ENCODE measurements at places on chromosomes 12 and 14.

DNA sequence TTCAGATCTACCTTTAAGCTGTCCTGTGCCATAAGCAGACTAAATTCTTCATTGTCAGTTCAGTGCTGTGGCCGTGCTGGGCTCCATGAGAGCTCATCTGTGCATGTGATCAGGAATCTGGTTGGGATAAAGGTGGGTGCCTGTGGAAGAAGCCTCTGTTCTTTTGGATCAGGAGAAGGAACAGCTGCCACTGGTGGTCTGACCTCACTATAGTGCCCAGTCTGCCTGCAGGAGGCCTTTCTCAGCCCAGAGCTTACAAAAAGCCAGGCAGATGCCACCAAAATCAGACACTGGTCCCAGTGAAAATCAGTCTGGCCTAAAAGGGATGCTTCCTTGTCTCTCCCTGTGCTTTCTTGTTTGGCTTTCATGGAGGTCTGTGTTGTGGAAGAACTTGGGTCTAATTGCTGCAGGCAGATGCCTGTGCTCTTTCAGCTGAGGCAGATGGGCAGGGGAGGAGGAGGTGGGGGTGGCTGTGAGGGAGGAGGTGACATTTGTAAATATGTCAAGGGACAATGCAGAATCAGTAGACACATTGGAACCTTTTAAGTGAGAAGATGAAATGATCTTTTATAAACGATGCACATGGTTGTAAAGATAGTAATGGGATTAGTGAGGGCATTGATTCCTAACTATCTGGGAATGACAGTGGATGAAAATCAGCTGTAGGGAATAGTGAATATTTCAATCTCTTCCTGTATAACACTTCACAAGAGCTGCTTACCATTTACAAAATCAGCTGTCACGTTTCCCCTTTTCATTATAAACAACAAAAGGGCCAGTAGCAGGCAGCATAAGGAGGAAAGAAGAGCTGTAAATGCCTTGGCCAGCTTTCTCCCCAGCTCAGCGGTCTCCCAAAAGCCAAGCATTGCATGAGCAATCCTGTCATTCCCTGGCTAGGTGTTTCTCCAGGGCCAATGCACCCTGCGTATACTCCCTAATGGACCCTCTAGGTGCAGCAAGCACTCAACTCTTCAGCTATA, 44.6 kb downstream of the CACNA2D4 start:
- no peak for DNase-seq

- DNase-seq: no peak
Observed at GRCh38 chr12:52045794-52046199, 5.4 kb upstream of the NR4A1 start.

GRCh38 chr14:101877766-101878165, 86.6 kb upstream of the DYNC1H1 start:
- DNase-seq: no peak

- DNase-seq: no peak
Observed at GRCh38 chr14:52366796-52367315, 52.7 kb downstream of the PTGER2 start.

DNA sequence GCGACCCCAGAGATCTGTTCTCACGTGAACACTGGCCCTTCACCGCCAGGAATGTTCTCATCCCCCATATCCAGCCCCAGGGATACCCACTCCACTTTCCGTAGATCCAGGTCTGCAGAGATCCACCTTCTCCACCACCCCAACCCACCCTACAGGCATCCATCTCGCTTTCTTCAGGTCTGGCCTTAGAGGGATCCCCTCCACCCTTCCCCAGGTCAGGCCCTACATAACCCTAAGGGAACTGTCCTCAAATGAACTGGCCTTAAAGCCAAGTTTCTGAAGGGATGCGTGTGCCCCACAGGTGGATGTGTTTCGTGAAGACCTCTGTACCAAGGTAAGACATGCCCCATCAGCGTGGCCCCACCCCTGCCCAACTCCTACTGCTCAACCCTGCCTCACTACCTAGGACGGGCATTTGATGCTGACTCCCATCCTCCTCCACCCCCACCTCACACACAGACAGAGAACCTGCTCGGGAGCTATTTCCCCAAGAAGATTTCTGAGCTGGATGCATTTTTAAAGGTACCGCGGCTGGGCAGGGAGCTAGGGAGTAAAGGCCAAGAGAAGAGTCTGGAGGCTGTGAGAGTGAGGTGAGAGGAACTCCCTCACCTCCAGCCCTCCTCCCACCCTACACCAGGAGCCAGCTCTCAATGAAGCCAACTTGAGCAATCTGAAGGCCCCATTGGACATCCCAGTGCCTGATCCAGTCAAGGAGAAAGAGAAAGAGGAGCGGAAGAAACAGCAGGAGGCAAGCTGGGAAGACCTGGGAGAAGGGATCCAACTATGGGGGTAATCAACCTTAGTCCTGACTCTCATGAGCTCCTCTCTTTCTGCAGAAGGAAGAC, 912 bp downstream of the PSME1 start:
- no peak for DNase-seq

DNA sequence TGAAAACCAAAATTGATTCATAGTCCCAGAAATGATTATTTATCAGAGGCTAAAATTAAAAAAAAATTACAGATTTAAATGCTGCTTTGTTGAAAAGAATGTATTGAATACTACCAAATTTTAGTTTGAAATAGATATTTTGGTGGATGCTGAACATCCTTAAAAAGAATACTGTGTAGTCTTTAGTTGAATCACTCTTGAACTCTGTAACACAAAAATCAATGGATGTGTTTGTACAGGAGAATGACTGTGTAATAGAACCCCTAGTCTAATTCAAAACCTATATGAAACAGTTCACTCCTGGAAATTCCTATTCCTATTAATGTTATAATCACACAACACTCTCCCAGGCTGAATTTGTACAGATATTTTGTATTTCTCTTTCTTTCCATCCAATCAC, 1.5 kb upstream of the TSPAN8 start:
- DNase-seq: no peak

DNA sequence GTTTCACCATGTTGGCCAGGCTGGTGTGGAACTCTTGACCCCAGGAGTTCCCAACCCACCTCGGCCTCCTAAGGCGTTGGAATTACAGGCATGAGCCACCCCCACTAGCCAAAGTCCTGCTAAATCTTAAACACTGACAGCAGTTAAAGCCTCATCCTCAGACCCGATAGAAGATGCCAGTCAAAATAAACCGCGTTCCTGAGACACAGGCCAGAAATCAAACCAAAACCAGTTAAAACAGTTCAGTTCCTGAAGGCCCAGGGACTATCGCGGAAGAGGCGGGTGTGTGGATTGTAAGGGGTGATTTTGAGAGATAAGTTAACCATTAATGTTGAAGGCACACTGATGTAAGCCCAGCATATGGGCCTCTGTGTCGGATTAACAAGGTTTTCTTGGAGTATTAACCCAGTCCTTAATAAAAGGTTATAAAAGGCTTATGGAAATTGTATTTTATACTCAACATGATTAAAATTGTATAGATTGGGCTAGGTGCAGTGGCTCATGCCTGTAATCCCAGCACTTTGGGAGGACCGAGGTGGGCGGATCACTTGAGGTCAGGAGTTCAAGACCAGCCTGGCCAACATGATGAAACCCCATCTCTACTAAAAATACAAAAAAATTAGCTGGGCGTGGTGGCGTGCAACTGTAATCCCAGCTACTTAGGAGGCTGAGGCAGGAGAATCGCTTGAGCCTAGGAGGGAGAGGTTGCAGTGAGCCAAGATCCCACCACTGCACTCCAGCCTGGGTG, 18.7 kb upstream of the CDCA4 start:
- no peak for DNase-seq

- no peak for DNase-seq
Observed at GRCh38 chr12:25041006-25041741, 92.3 kb upstream of the BCAT1 start.

GRCh38 chr12:28367326-28367725, 177.1 kb downstream of the CCDC91 start:
- DNase-seq: no peak

- DNase-seq: no peak
Observed at GRCh38 chr12:109027767-109028166, 6.9 kb upstream of the SVOP start.

DNA sequence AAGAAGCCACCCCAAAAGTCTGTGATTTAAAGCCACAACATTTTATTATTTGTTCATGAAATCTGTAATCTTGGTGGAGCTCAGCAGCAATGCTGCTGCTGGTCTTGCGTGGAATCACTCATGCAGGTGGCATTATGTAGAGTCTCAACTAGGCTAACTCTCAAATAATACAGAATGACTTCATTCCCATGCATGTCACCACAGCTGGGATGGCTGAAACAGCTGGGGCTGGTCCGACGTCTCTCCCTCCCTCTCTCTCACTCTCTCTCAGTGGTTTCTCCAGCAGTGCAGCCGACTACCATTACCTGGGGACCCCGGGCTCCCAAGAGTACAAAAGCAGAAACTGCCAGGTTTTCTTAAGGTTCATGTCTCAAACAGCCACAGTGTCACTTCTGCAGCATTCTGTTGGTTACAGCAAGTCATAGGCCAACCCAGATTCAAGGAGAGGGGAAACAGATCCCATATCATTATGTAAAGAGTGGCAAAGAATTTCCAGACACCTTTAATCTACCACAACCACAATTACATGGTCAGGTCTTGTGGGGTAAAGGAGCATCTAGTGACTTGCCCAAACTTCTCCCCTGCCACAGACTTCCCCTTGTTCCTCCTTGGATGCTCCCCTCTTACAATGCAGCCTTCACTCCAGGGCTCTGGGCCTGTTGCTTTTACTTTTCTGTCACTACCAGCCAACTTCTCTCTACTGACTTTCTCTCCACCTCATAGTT, 192.0 kb upstream of the HMGA2 start:
- DNase-seq: no peak

- no peak for DNase-seq
Observed at GRCh38 chr12:133108150-133108549, 21.9 kb downstream of the ZNF891 start.

GRCh38 chr14:24367514-24368211, at the start of gene NFATC4:
NFATC4 (plus strand) TSS chr14:24368184; CDS start chr14:24368341, 157 bp downstream.
- DNase-seq: no peak

DNA sequence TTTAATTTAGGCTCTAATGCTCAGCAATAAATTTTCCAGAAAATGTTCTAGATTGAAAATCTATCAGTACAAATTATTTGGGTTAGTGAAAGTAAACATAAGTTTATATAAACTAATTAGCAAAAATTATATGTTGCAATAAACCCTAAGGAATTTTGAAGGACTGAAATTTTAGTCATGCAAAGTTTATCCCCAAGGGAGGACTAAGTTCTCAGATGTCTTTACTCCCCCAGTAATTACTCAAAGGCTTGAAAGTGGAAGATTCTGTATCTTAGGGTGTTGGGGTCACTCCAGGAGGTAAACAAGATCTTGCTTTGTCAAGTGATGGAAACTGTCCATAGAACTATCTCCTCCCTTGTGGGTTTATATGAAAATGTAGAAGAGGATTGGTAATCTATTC, 183.7 kb downstream of the AKAP6 start:
- no peak for DNase-seq

DNA sequence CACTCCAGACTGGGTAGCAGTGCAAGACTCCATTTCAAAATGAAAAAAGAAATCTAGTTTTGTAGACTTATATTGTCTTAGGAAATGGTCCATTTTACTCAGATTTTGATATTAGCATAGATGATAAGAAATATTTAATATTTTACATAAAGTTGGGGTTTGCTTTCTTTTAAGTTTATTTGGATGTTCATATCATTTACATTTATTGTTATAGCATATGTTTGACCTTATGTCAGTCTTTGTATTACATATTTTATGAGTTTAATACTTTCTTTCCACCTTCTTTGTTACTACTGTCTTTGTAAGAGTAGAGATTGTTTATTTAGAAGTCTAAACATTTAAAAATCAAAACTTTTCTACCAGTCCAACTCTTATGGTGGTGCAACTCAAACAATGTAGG, 162.7 kb upstream of the OTX2 start:
- DNase-seq: no peak

DNA sequence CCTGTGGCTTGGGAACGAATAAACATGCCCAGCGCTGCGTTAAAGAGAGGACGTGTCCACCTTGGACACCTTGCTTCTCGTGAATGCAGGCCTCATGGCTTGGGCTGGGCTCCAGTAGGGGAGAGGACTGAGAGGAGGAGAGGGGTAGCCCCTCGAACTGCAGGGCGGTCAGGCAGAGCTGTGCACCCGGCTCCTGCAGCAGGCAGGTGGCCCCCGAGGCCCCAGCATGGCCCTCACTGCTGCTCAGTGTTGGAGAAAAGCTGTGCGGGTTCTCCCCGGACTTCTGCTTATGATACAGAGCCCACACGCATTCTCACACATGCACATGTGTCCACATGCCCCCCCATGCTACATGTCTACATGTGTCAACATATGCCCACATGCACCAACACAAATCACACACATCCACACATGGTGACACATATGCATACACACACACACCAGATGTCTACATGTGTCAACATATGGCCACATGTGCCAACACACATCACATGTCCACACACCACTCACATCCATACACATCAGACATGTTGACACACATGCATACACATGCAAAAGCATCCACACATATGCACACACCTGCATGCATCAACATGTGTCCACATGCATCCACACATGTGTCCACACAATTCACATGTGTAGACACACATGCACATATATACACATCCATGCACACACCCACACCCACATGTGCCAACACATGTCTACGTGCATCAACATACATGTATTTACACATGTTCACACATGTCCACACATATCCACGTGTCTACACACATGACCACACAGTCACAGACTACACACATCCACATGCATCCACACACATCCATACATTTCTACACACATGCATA, 3.0 kb downstream of the ADGRD1 start:
- no peak for DNase-seq

DNA sequence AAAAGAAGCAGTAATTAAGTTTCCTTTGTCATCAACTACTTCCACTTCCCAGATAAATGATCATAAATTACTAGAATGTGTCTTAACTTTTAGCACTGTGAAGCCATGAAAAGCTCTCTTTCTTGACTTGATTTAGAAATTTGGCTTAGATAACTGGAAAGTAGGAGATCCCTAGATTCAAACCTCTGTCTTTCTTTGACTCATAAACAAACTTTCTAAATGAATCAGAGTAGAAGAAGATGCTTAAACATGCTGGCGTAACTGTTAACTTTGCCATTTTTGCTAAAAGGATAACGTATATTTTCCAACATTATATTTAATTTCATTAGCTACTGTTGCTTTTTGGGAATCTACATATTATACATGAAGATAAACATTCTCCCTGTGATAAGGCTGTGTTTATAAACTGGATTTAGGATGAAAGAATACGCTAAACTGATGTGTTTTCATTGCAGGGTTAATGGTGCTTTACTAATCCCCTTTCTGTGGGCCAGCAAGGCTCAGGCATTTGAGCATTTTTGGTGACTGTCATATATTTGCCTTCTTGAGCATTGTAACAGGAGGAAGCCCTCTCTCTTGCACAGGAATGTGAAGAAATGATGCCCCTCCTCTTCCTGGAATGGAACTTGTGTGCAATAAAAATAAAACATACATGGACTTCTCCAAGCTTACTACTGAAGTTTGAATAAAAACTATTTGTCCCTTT, 301.4 kb downstream of the BMP4 start:
- no peak for DNase-seq

- DNase-seq: no peak
Observed at GRCh38 chr12:55823419-55823818, 5.6 kb downstream of the ORMDL2 start.

DNA sequence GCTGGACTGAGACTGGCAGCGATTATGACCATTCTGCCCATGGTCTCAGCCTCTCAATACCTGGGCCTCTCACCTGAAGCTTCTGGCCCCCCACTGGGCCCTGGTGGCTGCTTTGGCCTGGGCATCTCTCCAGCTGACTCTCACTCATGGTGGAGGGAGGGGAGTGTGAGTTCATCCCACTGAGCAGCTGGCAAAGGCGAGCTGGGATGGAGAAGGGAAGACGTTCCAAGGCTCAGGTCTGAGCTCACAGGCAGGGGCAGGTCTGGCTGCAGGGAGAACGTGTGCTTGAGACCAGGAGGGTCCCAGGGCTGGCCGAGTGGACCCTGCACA, 103.5 kb downstream of the TMEM121 start:
- DNase-seq: no peak
